T47D (cell line): ENCODE measurements at places on chromosomes 1 and 21.

GRCh38 chr1:174165471-174166137 is 6.3 kb downstream of the RABGAP1L start:
- DNase-seq: no peak

- no peak for DNase-seq
Observed at GRCh38 chr1:26418865-26419349, 8.3 kb downstream of the LIN28A start.

- DNase-seq: no peak
Observed at GRCh38 chr1:198660341-198661261, 21.8 kb downstream of the PTPRC start.

- no peak for DNase-seq
Observed at GRCh38 chr1:155127967-155128754, 485 bp downstream of the EFNA1 start.

DNA sequence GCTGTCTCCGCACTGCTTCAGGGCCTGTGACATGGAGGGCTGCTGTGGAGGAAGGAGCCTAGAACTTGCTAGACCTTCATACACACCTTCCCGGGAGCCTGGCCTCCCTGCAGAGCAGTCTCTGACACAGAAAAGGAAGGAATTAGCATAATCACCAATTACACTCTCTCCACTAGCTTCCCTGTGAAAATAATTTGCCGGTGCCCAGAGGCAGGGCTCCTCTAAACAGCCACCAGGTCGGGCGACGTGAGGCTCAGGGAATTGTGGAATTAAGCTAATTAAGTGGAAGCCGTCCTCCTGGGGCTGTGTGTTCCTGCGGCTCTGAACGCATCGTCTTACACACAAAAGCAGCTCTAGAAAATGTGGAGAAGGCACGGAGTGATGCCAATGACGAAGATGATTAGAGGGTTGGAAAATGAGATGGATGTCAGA is 82.6 kb downstream of the NENF start:
- no peak for DNase-seq

- DNase-seq: no peak
Observed at GRCh38 chr1:103900005-103900404, 150.3 kb downstream of the AMY1C start.

DNA sequence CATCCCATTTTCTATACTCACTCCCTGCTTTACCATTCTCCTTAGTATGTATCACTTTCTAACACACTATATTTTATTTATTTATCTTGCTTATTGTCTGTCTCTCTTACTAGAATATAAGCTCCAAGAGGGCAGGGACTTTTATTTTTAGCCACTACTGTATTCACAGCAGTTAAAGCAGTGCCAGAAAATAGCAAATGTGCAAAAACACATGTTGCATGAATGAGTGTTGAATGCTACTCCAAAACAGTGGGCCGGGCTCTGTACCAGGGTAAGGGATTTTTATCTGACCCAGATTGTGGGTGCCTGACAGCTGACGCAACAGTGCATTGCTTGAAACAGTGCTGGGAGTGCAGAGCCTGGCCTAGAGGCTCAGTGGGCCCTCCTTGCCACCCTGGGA is 24.7 kb downstream of the COL16A1 start:
- no peak for DNase-seq

DNA sequence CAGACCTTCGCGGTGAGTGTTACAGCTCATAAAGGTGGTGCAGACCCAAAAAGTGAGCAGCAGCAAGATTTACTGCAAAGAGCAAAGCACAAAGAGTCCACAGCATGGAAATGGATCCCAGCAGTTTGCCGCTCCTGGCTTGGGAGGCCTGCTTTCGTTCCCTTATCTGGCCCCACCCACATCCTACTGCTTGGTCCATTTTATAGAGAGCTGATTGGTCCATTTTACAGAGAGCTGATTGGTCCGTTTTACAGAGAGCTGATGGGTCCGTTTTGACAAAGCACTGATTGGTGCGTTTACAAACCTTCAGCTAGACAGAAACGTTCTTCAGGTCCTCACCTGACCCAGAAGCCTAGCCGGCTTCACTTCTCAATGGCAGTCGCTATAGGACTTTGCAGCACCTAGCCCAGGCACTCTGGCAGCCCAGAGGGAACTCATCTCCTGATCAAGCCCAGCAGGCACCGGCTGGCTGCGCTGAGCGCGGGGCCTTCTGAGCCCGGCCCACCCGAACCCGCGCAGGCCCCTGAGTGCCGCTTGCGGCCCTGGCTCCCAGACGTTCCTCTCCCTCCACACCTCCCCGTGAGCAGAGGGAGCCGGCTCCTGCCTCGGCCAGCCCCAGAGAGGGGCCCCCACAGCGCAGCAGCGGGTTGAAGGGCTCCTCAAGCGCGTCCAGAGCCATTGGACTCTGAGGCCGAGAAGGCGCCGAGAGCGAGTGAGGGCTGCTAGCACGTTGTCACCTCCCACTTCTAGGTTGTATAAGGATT is 200.3 kb downstream of the LMO4 start:
- DNase-seq: no peak

GRCh38 chr1:30338765-30339164 is 384.6 kb downstream of the MATN1 start:
- DNase-seq: no peak

DNA sequence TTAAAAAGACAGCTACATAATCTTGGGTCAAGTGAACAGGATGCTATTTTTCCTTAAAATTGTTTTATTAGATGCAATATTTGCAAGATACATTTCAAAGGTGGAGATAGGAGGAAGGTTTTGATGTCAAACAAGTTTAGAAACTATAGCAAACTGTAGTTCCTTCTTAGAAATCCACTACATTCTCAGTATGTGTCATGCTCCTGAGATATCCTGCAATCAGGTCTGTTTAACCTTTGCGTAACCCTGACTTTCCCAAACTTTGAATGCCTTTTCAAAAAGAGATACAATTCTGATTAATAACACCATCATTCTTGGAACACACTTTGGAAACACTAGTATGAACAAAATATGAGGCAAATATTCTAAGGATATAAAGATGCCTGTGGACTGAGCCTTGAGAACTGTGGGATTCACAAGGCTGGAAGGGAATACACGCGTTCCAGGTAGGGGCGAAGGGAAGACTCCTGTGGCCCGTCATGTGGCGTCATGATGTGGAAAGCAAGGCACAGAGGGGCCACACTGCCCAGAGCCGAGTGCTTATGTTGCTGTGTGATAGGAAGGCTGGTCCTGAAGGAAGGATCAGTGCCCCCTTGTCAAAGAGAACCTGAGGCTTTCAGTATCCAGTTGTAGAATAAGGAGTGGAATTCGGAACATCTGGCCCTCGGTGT is 19.6 kb upstream of the TARBP1 start:
- DNase-seq: no peak

DNA sequence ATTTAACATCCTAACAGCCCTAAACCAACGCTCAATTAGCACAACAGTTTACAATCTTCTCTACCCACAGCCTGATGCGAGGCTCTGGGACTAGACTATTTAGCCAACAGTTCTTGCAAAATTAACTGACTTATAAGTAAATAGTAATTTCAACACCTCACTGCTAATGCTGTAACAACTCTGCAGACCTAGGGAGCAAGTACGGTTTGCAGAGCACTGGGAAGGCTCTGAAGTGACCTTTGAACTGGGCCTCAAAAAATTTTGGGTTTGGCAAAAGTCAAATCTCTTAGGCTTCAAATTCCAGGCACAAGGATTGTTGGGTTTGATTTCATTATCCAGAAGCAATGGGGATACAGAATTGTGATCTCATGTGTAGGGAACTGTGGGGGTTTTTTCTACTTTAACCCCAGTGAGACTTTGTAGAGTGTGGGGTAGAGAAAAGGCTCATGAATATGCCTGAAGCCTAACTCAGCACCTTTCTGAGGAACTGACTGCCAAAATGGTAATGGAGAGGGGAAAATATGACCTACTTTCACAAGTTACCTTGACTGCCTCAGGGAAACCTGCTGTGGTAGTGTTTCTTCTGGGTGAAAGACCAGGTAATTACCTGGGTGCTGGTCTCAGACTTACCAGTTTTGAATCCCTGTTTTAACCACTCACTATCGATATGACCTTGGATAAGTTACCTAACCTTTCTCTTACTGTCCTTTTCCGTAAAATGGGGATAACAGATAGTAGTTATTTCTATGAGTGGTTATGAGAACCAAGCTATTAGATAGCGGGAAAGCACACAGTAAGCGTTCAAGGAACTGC is 889 bp upstream of the TXLNA start:
- no peak for DNase-seq

DNA sequence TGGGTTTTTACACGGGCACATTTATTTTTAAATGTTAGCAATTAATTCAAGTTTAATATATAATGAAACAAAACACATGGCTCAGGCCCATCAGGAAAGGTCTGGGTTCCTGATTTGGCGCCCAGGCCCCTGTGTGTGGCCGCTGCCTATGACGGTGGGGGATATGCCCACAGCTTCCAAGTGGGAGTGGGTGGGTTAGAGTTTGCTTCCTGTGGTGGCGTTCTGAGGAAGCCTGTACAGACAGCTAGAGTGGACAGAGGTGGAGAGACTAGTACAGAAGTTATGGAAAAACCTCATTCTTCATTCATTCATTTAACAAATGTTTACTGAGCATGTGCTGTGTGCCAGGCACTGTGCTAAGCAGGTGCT is 22.4 kb upstream of the EPS8L3 start:
- no peak for DNase-seq

DNA sequence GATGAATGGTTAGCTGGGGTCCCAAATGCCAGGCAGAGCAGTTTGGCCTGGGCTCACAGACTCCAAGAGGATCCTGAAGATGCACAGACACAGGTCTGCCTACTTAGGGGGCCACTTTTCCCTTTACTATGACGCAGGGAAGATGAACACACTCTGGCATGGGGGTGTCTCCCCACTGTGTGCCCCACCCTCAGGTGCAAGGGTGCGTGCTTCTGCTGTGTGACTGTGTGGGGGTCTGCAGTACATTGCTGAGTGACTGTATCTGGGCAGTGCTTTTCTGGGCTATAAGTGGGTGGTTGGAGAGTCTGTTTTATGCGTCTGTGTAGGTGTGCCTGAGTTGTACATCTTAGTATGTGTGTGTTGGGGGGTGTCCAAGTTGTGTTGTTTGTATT is 3.8 kb downstream of the NR0B2 start:
- no peak for DNase-seq

DNA sequence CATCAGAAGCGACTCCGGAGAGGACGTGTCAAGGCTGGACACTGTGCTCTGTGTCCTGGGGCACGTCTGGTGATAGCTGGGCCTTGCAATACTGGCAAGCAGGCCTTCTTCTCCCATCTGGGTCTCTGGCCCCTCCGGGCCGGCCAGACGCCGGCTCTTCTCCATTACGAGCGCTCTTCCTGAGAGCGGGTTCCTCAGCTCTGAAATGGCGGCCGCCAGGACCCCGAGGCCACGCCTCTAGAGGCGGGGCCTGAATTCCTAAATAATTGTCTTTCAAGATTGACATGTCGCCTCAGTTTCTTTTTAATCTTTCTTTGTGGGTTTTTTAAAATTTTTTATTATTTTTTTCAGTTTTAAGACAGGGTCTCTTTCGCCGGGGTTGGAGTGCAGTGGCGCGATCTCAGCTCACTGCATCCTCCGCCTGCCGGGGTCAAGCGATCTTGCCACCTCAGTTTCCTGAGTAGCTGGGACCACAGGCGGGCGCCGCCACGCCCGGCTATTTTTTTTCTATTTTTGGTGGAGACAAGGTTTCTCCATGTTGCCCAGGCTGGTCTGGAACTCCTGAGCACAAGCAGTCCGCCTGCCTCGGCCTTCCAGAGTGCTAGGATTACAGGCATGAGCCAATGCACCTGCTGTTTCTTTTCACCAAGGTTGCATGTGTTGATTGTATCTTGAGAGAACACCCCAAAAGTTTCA is 9.2 kb downstream of the RNF2 start:
- no peak for DNase-seq

DNA sequence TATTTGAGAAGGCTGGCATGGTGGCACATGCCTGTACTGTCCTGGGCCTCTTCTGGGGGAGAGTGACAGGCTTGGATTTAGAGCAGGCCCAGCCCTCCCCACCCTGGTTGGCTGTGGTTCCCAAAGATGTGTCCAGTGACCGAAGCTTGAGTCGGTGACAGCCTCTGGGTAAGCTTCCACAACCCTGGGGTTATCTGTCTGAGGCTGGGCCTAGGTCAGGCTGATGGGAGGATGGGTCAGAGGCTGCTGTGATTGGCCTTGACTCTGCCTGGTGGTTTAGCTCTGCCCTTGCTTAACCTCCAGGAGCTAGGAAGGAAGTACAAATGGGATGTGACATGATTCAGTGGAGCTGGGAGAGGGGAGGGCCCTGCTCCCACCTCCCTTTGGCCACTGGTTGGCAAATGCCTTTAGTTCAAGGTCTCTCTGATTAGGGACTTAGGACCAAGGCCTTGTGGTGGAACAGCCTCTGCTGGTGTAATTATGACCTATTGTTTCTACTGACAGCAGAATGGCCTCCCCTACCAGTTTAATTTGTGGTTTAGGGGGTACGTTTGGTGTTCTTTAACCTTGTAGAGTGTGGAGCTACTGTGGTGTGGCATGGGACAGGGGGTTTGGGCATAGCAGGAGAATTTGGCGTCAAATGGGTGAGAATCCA is 16.6 kb downstream of the NUDC start:
- no peak for DNase-seq

GRCh38 chr1:64848803-64849202 is 103.9 kb downstream of the RAVER2 start:
- DNase-seq: no peak

DNA sequence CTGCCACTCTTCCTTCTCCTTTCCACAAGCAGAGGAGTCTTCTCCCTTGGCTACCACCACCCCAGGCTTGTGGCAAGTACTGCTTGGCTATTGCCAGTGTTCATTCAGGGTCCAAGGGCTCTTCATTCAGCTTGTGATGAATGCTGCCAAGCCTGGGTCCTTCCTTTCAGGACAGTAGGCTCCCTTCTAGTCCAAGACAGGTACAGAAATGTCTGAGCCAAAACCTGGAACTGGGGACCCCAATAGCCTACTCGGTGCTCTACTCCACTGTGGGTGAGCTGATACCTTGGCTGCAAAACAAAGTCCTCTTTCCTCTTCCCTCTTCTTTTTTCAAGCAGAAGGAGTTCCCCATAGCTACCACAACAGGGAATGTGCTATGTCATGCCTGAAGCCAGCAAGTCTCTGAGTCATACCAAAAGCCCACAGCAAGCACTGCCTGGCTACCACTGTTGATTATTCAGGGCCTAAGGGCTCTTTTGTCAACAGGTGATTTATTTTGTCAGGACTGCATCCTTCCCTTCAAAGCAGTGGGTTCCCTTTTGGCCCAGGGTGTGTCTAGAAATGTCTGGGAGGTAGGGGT is 268.9 kb downstream of the HHAT start:
- peak; percentile 64 for DNase-seq

DNA sequence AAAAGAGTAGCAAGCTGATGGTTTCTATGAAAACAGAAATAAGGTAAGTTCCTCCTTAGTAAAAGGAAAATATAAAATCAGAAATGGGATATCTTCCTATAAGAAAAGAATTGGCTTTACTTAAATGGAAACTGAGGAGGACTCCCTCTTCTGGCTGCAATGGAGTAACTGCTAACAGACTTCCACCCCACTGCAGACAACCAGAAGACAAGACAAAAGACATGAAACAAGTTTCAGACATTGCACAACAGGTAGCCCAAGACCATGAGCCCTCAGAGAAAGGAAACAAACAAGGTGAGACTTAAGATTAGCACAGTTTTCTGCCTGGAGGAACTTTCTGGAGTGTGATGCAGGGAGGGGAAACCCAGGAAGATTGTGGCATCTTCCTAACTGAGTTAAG is 17.0 kb upstream of the OLFML2B start:
- DNase-seq: peak; percentile 27

GRCh38 chr21:17540530-17540929 is 27.7 kb downstream of the CXADR start:
- DNase-seq: no peak
